Stimulated activated CD8-positive, alpha-beta memory T cell treated with anti-CD3 and anti-CD28 coated beads, Interleukin-2, amount 100 ng/mL, for 1 hour (primary cell): ENCODE measurements at places on chromosomes 5 and 9.

GRCh38 chr5:158117467-158118160, 258.7 kb upstream of the CLINT1 start:
- no peak for DNase-seq

- no peak for DNase-seq
Measured at GRCh38 chr9:15253786-15254185, 53.2 kb downstream of the TTC39B start.

GRCh38 chr9:5587024-5587423, 41.9 kb upstream of the RIC1 start:
- no peak for DNase-seq

GRCh38 chr5:123180178-123180577, 91.1 kb downstream of the PRDM6 start:
- DNase-seq: no peak

DNA sequence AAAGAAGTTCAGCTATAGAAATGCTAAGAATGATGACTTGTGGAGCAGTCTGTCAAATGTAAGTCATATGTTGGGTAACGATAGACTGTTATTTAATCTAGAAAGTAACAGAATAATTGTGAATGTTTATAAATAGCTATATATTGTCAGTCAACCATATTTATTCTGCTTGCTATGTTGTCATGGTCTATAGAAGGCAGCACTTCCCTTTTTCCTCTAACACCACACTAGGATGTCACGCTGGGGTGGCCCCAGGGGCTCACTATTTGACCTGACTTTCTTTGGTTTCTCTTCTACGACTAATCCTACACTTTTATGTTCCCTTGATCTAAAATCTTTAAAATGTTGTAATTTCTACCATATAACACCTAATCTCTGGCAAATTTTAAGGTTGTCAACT, 20.5 kb downstream of the ERAP2 start:
- DNase-seq: no peak

DNA sequence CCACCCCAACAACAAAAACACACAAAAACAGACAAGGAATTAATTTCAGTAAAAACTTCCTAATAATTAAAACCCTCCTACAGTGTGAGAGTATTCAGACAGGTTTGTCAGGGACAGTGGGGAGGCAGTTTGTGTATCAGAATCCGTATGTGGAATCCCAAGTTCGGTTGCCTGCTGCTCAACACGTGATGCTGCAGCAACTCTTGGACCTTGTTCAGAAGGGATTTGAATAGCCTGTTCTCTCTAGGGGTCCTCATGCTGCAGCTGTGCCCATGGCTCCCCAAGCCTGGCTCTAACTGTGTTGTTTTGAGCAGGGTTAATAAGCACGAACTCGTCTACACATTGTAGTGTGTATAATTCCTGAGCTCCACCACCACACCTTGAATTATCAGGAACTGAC, 28.7 kb downstream of the TLE4 start:
- no peak for DNase-seq

DNA sequence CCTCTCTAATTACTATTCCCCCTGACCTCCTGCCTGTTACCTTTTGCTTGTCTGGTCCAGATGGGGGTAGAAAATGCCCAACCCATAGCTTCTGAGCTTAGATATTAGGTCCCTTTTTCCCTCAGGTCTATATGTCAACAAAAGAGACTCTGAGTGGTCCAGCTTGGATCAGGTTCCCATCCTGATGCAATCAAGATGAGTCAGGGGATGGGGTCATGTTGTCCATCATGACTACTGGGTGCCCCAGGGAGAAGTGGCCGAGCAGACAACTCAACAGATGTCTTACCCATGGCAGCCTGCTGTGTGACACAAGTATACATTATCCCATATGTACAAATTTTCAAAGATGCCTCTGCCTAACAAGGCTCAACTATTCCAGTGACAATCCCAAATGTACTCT, 9.1 kb upstream of the ANKH start:
- DNase-seq: no peak

- no peak for DNase-seq
Measured at GRCh38 chr9:135478829-135479468, 633 bp upstream of the PPP1R26 start.

DNA sequence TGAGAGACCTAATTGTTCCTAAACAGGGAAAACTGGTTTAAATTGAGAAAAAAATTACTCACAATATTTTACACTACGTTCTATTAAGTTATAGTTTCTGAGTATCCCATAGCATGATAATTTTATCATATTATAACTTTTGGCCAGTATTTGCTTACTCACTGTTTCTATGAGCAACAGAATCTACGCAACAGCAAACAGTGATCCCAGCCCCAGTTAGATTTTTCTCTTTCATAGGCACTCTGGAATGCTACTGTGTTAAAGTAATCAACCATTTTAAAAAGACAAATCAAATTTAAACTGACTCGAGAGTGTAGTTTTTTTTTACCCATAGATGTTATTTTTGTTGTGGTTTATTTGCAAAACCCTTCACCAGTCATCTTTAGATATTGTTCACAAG, 107.2 kb downstream of the XRCC4 start:
- DNase-seq: no peak

DNA sequence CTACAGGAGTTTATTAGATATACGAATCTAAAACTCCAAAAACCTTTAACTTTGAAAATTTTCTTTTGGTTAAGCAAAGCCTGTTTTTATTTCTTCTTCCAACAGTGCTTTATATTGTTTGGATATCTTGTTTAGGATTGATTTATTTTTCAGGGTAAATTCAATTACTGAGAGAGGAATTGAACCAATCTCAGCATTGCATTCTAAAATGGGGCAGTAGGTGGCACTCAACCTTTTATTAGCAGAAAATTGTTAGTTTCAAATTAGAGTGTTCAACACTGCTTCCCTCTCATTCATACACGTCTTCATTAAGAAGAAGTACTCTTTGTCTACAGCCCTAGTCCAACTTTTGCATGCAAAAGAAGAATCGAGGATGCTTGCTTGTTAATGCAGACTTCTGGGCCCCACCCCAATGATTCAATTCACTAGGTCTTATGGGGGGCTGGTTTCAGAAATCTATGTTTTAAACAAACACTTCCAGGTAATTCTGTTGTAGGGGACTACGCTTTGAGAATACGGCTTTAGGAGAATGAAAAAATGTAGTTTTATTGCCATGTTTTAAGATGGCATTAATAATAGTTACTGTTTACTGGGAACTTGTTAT, 26.6 kb downstream of the MRPL22 start:
- DNase-seq: no peak

- DNase-seq: no peak
Measured at GRCh38 chr9:136282272-136282861, 21.5 kb downstream of the CCDC187 start.

GRCh38 chr5:72110394-72111013, 3.2 kb downstream of the MAP1B start:
- DNase-seq: no peak

DNA sequence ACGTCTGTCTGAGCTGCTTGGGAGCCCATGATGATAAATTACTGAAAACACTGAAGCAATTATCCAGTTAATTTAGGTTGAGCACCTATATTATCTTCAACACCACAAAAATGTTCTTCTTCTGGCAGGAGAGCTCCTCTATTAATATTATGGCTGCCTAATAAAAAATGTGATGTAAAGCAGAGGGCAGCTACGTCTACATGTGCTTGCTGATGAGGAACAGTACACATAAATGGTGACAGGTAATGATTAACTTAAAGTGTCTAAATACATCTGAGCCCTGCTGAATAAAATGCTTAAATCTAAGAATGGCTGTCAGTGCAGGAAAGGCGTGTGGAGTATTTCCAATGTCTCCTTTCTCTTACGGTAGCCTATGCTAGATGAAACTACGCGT, 131.3 kb upstream of the NR3C1 start:
- DNase-seq: no peak

GRCh38 chr9:113219969-113220368, 1.1 kb downstream of the FKBP15 start:
- DNase-seq: no peak

DNA sequence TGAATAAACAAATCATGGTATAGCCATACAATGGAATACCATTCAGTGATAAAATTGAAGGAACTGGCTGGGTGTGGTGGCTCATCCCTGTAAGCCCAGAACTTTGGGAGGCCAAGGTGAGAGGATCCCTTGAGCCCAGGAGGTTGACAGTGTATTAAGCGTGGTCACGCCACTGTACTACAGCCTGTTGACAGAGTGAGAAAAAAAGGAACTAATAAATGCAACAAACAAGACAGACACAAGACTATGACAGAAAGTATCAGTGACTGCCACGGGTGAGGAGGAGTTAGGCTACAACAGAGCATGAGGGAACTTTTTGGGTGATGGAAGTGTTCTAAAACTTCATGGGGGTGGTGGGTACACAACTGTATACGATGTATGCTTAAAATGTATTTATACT, 2.2 kb downstream of the FNIP1 start:
- DNase-seq: no peak

GRCh38 chr5:120073722-120074121, 390.4 kb upstream of the PRR16 start:
- DNase-seq: no peak

GRCh38 chr5:177429248-177430040, 3.0 kb downstream of the GRK6 start:
- peak; percentile 66 for DNase-seq

DNA sequence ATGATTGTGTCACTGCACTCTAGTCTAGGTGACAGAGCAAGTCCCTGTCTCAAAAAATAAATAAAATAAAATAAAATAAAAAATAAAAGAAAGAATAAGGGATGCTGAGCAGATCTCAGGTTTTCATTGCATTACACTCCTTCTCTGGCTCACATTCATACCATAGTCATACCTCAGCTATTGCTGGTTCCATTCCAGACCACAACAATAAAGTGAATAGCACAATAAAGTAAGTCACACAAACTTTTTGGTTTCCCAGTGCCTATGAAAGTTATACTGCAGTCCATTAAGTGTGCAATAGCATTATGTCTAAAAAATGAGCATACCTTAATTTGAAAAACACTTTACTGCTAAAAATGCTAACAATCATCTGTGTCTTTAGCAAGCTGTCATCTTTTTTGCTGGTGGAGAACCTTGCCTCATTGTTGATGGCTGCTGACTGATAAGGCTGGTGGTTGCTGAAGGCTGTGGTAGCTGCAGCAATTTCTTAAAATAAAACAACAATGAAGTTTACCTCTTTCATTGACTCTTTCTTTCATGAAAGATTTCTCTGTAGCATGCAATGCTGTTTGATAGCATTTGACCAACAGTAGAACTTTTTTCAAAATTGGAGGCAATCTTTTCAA, 415.7 kb downstream of the ZNF608 start:
- no peak for DNase-seq

DNA sequence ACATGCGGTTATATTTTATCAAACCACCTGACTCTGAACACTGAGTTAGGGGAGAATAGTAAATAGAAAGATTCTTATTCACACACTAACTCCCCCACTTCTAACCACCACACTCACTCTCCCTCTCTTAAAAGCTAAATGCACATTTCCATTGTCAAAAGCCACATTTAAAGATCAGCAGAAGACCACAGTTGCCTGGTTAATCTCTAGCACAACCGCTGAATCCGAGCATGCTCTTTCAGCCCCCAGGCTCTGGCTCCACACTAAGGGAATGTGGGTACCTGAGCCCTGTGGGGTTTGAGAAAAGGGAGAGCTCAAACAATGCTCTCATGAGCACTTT, 35.7 kb downstream of the PFDN1 start:
- no peak for DNase-seq

DNA sequence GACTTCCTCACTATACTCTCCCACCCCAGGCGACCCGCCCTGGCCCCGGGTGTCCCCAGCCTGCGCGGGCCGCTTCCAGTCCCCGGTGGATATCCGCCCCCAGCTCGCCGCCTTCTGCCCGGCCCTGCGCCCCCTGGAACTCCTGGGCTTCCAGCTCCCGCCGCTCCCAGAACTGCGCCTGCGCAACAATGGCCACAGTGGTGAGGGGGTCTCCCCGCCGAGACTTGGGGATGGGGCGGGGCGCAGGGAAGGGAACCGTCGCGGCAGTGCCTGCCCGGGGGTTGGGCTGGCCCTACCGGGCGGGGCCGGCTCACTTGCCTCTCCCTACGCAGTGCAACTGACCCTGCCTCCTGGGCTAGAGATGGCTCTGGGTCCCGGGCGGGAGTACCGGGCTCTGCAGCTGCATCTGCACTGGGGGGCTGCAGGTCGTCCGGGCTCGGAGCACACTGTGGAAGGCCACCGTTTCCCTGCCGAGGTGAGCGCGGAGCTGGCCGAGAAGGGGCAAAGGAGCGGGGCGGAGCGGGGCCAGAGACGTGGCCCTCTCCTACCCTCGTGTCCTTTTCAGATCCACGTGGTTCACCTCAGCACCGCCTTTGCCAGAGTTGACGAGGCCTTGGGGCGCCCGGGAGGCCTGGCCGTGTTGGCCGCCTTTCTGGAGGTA, 2.1 kb downstream of the CA9 start:
- DNase-seq: no peak

- no peak for DNase-seq
Measured at GRCh38 chr9:4686112-4686511, 6.7 kb downstream of the CDC37L1 start.

- no peak for DNase-seq
Measured at GRCh38 chr5:125865166-125865815, 557.9 kb upstream of the GRAMD2B start.

- DNase-seq: no peak
Measured at GRCh38 chr5:82754036-82754746, 323.0 kb downstream of the TMEM167A start.

DNA sequence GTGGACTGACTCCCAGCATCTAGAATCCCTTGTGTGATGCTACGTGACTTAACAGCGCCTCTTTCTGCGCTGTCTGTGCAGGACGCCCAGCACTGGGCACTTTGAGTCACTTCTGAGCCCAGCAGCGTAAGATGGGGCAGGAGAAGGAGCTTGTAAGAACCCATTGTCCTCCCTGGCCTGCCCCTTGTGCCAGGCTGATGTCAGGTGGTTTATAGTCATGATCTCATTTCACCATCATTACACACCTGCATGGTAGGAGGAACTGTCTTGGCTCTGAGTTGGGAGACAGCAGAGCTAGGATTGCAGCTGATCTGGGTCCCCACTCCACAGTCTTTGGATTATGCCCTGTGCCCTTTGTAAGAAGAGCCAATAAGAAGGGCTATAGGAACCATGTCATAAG, 12.2 kb downstream of the ERGIC1 start:
- no peak for DNase-seq

GRCh38 chr5:41695920-41696582, 174.2 kb downstream of the OXCT1 start:
- DNase-seq: no peak

GRCh38 chr5:1391691-1392090, 46.8 kb upstream of the CLPTM1L start:
- DNase-seq: no peak

DNA sequence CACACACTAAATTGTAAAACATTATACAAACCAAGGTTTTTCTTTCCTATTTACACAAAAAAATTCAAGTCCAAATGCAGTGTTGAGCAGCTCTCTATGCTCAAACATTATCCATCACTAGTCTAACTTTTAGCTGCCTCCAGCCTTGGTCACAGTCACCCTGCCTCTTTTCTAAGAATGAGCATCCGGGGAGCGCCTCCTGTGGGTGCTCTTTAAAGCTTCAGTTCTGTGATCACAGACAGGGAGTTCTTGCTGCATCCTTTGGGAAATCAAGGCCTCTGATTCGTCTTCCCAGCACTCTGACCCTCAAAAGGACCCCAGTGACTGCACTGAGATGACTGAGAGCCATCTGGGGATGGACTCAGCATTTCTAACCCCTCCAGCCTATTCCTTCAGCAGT, 289.6 kb downstream of the SEC61B start:
- DNase-seq: no peak

- no peak for DNase-seq
Measured at GRCh38 chr5:172841256-172841655, 7.2 kb downstream of the ERGIC1 start.

GRCh38 chr9:77956555-77956954, 75.1 kb downstream of the GNAQ start:
- no peak for DNase-seq

GRCh38 chr5:97943036-97943435, 760.0 kb upstream of the RIOK2 start:
- no peak for DNase-seq
